ENCODE measurements at places on chromosomes 4 and X.

DNA sequence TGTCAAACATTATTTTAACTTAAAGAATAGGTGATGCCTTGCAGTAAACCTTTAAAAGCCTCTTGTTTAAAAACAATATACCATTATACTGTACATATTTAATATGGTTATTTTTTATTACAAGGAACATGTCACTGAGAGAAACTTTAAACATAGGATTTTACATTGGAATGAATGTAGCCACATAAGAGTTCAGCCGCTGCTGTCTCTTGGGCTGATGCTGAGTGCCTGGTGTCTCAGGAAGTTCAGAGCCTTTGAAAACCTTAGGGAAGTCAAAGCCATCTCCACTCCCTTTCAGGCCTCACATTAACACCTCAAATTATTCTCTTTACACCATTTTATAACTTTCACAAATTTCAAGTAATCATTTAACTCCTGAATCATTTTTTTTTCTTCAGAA is 93.5 kb upstream of the DKK2 start:
- peaks cover 5% of the 10 kb centered on the region for H3K4me1 ChIP-seq
- no peaks in the 10 kb centered on the region for H3K27me3 ChIP-seq
- H3K36me3 ChIP-seq: no peaks in the 10 kb centered on the region

DNA sequence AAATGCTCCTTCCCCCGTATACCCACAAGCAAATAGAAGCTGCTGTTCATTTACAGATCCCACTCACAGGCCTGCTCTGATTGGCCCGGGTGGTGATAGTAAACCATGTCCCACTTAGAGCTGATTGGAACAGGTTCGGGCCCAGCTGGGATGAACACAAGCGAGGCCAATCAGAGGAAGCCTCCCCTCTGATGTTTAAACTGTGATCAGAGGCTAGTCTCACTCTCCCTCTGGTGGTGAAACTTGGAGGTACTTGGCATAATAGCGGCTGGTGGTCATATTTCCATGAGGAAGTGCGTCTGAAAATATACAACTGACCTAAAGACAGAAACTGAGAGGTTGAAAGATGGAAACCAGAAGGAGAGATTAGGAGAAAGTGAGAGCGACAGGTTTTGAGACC is 51.5 kb upstream of the TRPC3 start:
- peaks cover 13% of the 10 kb centered on the region for H3K4me1 ChIP-seq
- H3K36me3 ChIP-seq: no peaks in the 10 kb centered on the region
- no peak overlapping the region for H3K4me3 ChIP-seq
- no peaks in the 10 kb centered on the region for H3K27me3 ChIP-seq
- peak; percentile 12 for DNase-seq

- H3K4me3 ChIP-seq: no peak overlapping the region
- H3K27me3 ChIP-seq: peaks cover 2% of the 10 kb centered on the region
- DNase-seq: no peak
These were observed 13.2 kb downstream of the GPC4 start for GRCh38 chrX:133402042-133402453.

- no peaks in the 10 kb centered on the region for H3K4me1 ChIP-seq
- no peaks in the 10 kb centered on the region for H3K36me3 ChIP-seq
- no peak overlapping the region for H3K4me3 ChIP-seq
- no peak overlapping the region for H3K27ac ChIP-seq
- DNase-seq: no peak
These were observed 363.4 kb downstream of the DMD start for GRCh38 chrX:32847921-32848320.

- H3K27ac ChIP-seq: no peak overlapping the region
- peaks cover 26% of the 10 kb centered on the region for H3K36me3 ChIP-seq
- peak overlapping the region; percentile 32 for H3K4me3 ChIP-seq
These were observed 2.8 kb downstream of the RTL5 start for GRCh38 chrX:72128881-72129280.

DNA sequence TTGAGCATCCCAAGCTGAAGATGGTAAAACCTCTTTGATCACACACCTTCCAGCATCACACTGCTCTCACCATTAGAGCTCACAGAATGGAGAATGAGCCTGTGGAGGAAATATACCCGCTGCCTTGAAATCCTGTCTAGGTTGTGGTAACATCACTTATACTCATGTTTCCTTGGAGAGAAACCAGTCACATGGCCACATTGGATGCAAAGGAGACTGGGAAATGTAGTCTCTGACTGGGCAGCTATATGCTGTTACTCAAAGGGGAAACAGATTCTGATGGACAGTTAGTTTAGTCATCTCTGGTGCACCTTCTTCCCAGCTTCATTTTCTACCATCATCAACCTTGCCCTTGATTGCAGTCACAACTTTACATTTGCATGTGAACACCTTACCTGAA is 286.3 kb downstream of the ANKRD50 start:
- H3K4me1 ChIP-seq: peaks cover 11% of the 10 kb centered on the region
- no peak overlapping the region for H3K27ac ChIP-seq
- H3K36me3 ChIP-seq: no peaks in the 10 kb centered on the region
- H3K4me3 ChIP-seq: no peak overlapping the region
- H3K27me3 ChIP-seq: peaks cover 4% of the 10 kb centered on the region
- DNase-seq: no peak

DNA sequence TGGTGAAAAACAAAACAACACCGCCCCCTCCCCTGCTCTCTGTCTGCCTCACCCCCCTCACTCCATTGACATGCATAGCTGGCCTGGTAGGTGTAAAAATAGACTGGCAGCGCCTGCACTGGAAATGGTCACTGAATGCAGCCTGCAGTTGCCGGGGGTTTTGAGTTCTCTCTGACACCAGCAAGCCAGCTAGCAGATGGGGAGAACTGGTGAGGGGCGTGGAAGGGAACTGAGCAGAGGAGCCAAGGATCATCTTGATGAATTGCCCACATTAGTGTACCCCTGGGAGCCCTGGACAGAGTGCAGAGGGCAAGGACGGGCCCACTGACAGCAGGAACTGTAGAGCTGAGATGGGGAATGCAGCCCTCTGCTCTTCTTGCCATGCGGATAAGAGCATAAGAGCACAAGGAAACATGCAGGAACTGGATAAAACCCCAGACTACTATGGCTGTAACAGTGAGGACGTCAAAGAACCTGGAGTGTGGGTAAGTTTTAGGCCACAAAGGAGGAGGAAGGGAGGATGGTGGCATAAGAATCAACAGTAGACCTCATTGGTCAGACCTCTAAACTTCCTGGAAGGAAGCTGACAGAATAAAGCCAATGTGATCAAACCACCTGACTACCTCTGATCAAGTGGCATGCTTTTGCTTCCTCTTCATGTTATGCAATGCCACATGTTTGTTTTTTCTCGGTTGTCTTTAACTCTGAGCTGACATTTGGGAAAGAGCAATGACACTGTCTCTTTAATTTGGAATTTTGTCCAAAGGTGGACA is 96.3 kb downstream of the ANK2 start:
- H3K27me3 ChIP-seq: no peaks in the 10 kb centered on the region
- H3K4me1 ChIP-seq: peaks cover 53% of the 10 kb centered on the region
- DNase-seq: peak; percentile 74
- peaks cover 6% of the 10 kb centered on the region for H3K36me3 ChIP-seq

- H3K27me3 ChIP-seq: no peaks in the 10 kb centered on the region
- no peak overlapping the region for H3K4me3 ChIP-seq
- H3K36me3 ChIP-seq: no peaks in the 10 kb centered on the region
- peak; percentile 6 for DNase-seq
- H3K4me1 ChIP-seq: peaks cover 22% of the 10 kb centered on the region
These were observed 47.7 kb upstream of the SYTL5 start for GRCh38 chrX:37958525-37959211.

GRCh38 chr4:123976285-123976684 is 579.7 kb downstream of the SPRY1 start:
- H3K36me3 ChIP-seq: peaks cover 53% of the 10 kb centered on the region
- H3K27me3 ChIP-seq: no peaks in the 10 kb centered on the region
- H3K4me1 ChIP-seq: peaks cover 23% of the 10 kb centered on the region
- DNase-seq: peak; percentile 4
- no peak overlapping the region for H3K4me3 ChIP-seq
- peak overlapping the region; percentile 97 for H3K27ac ChIP-seq

GRCh38 chrX:31355206-31355955 is 283.5 kb upstream of the FTHL17 start:
- no peaks in the 10 kb centered on the region for H3K27me3 ChIP-seq
- H3K27ac ChIP-seq: no peak overlapping the region
- DNase-seq: no peak
- peaks cover 11% of the 10 kb centered on the region for H3K4me1 ChIP-seq

- no peak for DNase-seq
- H3K4me3 ChIP-seq: no peak overlapping the region
- peaks cover 58% of the 10 kb centered on the region for H3K4me1 ChIP-seq
- no peaks in the 10 kb centered on the region for H3K27me3 ChIP-seq
These were observed 110.8 kb upstream of the FAM9B start for GRCh38 chrX:9144701-9145241.

DNA sequence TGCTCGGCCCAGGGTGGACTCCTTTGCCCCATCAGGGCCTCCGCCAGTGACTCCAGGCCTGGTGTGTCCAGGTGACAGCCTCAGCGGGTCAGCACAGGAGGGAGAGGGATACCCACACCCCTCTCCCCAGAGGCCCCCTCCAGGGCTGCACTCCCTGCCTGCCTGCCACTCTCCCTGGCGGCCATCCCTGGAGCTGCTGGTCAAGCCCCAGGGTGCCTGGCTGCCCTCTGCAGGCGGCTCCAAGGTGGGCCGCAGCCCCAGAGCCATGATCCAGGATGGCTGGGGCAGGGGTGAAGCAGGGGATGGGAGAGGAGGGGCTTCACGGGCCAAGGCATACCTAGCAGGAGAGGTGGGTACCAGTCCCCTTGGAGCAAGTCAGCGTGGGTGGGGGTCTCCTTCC is 3.8 kb downstream of the FGFRL1 start:
- peak; percentile 38 for DNase-seq
- peaks cover 7% of the 10 kb centered on the region for H3K27me3 ChIP-seq
- H3K27ac ChIP-seq: no peak overlapping the region
- no peak overlapping the region for H3K4me3 ChIP-seq

DNA sequence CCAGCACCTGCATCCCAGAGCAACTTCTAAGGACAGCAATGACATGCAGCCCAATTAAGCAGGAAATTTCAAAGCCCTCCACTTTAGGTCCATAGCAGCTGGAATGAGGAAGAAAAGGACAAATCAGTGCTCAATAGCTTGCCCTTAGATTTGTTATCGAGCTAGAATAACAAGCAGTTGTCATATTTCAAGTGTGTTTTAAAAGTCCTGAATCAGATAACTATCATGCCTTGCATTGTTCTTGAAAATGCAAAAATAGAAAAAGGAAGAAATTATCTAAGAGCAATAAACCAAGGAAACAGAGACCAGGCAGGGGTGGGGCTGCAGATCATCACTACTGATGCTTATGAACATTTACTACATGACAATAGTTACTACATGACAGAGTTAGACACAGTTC is 43.9 kb upstream of the KLF3 start:
- H3K27me3 ChIP-seq: no peaks in the 10 kb centered on the region
- H3K4me3 ChIP-seq: no peak overlapping the region
- H3K4me1 ChIP-seq: peaks cover 7% of the 10 kb centered on the region
- DNase-seq: no peak
- peaks cover 23% of the 10 kb centered on the region for H3K36me3 ChIP-seq

DNA sequence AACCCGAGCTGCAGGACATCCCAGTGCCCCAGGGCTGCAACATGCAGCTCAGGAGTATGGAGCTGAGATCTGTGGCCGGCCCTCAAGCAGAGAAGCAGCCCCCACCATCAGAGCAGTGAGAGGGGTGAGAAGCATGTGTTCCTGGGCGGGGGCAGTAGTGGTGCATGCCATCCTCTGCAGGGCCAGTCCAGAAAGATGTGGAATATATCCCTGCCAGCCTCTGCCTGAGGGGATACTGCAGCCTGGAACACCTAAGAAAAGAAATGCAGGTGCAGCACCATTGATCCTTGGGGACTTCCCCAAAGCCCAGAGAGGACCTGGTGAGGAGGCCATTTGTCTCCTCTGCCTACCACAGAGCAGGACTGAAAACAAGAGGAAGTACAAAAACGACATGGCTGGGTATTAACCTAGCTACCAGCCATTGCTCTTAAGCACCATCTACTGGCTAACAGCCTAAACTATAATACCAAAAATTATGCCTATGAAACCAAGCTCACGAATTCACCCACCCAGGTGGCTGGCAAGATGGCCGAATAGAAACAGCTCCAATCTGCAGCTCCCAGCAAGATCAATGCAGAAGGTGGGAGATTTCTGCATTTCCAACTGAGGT is 158.8 kb downstream of the ADGRA3 start:
- H3K4me3 ChIP-seq: no peak overlapping the region
- H3K4me1 ChIP-seq: no peaks in the 10 kb centered on the region
- H3K36me3 ChIP-seq: peaks cover 33% of the 10 kb centered on the region
- peaks cover 4% of the 10 kb centered on the region for H3K27me3 ChIP-seq

DNA sequence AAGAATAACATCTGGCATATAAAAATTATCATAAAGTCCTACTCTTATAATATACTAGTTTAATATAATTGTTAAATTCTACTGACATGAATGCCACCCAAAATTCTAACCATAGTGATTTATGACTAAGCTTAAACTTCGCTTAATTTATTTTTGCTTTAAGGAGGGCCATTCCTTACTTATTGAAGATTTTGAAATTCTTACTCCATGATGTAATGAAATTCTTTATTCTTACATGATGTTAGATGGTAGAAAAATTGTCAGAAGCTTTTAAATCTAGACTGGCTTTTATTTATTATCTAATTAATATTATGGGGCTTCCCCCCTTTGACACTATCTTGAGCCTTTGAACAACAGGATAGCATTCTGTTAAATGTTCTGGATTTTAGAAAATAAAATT is 19.5 kb upstream of the SUPT20HL2 start:
- H3K27me3 ChIP-seq: peaks cover 10% of the 10 kb centered on the region
- no peak for DNase-seq
- H3K27ac ChIP-seq: no peak overlapping the region
- no peak overlapping the region for H3K4me3 ChIP-seq

DNA sequence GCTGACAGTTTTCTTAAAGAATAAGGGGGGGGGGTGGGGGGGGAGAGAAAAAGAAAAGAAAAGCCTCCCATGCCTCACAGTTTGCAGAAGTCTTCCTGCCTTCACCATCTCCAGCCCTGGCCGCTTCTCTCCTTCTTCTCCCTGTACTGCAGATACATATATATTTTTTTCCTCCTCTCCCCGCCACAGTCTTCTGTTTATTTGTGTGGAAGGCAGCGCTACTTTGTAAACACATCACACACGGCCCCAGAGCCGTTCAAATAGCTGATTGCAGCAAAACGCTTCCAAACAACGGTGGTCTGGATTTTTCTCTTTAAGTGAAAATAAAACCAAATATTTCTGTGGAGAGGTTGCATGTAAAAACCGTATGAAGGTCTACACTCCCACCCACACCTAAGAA is 732 bp downstream of the NLGN4X start:
- peaks cover 56% of the 10 kb centered on the region for H3K27me3 ChIP-seq
- H3K4me1 ChIP-seq: peaks cover 22% of the 10 kb centered on the region
- no peak overlapping the region for H3K27ac ChIP-seq
- no peak for DNase-seq
- H3K4me3 ChIP-seq: peak overlapping the region; percentile 95

- peak overlapping the region; percentile 99 for H3K27ac ChIP-seq
- H3K36me3 ChIP-seq: no peaks in the 10 kb centered on the region
- H3K4me3 ChIP-seq: no peak overlapping the region
- DNase-seq: no peak
- H3K27me3 ChIP-seq: no peaks in the 10 kb centered on the region
- H3K4me1 ChIP-seq: peaks cover 58% of the 10 kb centered on the region
These were observed 98.2 kb upstream of the PGRMC2 start for GRCh38 chr4:128385683-128386304.
